ENCODE measurements at places on chromosomes 2 and 18.

GRCh38 chr2:241267249-241268067, 48.0 kb downstream of the HDLBP start:
- no peak for DNase-seq

- DNase-seq, result no peak
Measured at GRCh38 chr2:138182250-138182936, 218.1 kb downstream of the HNMT start.

GRCh38 chr18:50924372-50924771, 43.5 kb upstream of the ELAC1 start:
- no peak for DNase-seq

GRCh38 chr2:105143094-105143466, 98.5 kb upstream of the GPR45 start:
- DNase-seq, result no peak

- peak; percentile 32 for DNase-seq
Measured at GRCh38 chr2:96733931-96734330, 5.9 kb downstream of the LMAN2L start.

- DNase-seq, result no peak
Measured at GRCh38 chr2:28926847-28927246, 32.4 kb downstream of the WDR43 start.

DNA sequence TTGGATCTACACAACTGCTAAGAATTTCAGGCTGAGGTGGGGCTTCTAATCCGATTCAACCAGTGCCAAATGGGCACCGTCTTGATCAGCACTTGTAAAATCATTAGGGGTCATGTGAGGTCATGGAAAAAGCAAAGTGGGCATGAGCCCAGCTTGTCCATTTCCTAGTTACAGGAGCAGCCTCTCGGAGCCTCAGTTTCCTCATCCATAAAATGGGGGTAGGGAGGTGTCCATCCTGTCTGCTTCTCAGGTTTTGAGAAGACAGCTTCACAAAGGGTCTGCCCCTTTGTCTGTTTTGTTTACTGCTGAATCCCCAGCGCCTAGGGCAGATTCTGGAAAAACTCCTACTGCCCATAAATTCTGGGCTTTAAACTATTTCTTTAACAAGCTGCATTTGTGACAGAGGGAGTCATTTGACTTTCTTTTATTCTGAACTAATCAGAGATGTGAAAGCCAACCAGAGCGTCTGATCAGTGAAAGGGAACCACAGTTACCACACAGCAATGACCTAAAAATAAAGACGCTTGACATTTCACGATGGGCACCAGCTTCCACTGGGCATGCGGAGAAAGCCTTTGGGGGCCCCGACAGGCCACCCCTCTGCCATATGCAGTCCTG, 38.9 kb downstream of the DNMT3A start:
- DNase-seq, result no peak

- no peak for DNase-seq
Measured at GRCh38 chr2:60292242-60292641, 261.2 kb downstream of the BCL11A start.

DNA sequence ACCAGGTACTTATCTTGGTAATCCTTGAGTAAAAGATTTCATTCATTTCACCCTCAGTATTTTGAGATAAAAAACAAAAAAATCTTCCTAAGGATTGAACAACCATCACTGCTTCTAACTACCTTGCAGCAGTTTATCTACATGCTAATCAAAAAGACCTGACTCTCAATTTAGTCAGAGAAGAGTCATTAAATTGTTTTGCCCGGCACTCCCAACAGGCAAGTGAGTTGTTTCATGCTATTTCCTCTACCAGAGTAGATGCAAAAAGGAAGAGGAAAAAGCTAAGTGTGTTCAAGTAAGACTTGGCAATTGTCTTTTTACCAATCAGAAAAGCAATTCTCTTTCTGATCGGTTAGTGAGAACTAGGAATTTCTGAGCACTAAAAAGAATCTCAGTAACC, 39.5 kb downstream of the MYO5B start:
- DNase-seq, result no peak

DNA sequence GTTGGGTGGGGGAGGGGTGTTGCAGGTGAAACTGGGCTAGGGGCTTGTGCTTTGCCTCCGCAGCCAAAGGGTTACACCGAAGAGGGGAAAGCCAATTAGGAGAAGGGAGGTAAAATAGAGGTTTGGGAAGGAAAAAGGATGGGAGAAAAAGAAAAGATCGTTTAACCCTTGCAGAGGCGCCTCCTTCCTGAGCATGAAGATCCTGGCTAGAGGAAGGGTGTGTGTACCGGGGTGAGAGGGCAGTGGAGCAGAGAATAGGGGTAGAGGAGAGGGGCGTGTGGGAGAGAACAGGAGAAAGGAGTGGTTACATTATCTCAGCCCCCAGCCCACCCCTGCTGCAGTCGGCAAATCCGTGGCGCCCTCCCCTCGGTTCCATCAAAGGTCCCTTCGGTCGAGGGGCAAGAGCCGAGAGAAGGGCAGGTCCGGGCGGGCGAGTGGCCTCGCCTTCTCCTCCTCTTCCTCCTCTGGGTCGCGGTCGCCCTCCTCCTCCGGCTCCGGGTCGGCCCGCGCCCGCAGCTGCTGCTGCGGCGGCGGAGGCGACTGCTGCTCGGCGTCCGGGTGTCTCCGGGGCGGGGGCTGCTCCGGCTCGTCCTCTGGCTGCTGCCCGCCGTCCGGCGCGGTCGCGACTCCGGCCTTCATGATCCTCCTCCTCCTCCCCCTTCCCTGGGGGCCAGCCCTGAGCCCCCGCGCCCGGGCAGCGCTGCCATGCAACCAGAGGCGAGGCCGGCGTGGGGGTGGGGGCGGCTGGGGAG, 1.1 kb downstream of the MARCHF4 start:
- DNase-seq, result no peak
